ENCODE measurements at places on chromosomes 2 and 18.

- no peak for DNase-seq
Measured at GRCh38 chr2:186543561-186544131, 46.2 kb upstream of the ITGAV start.

DNA sequence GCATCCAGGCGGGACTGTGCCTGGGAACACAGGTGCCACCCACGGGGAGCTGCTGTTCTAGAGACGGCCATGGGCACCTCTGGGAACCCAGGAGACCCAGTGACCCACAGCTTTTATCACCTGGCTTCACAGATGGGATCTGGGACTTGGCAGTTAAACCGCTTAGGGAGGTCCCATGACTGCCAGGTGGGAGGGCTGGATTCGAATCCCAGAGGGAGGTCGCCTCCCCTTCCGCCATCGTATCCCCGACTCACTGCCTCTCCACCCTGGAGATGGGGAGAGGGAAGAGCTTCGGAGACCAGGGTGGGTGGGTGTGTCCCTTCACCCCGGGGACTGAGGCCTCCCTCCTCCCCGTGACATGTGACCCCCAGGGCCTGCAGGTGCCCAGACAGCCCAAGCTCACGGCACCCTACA, 169.4 kb downstream of the RTP5 start:
- no peak for DNase-seq

- no peak for DNase-seq
Measured at GRCh38 chr2:68250196-68250595, 2.1 kb downstream of the PPP3R1 start.

DNA sequence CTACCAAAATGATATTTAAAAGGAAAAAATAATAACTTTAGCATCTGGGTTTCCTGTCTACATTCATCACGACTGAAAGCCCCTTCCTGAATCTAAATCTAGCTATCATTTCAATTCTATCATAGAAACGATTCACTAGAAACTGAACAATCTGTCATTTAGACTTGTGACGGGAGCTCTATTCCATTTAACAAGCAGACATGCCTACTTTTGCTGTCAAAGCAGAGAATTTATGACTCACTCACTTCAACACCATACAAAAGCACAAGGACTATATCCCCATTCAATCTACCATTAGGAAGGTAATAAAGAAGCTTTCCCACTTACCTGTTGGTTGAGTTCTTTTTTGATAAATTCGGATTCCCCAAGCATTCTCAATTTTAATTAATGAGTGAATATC, 1072.3 kb downstream of the LRP1B start:
- DNase-seq: no peak

- DNase-seq: no peak
Measured at GRCh38 chr2:120677221-120677620, 58.4 kb upstream of the GLI2 start.

GRCh38 chr18:71398531-71398930, 1109.7 kb downstream of the SOCS6 start:
- no peak for DNase-seq

DNA sequence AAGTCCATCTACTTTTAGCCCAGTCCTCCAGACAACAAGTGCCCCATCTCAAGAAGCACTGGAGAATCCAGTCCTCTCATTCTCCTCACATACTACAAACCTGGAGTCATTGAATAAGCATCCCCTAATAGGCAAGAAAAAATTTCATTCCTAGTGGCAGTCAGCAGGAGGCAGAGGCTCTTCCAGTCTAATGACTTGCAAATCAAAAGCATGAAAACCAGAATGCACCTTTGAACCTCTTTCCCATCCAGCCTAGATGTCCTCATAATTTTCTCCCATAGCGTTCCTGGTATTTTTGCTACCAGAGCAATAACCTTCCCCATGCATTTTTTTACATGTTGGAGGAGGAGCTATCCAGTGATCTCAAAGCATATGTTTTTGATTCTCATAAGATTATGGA, 252.6 kb downstream of the TTC32 start:
- no peak for DNase-seq

- no peak for DNase-seq
Measured at GRCh38 chr2:65292106-65292400, 64.4 kb downstream of the ACTR2 start.

DNA sequence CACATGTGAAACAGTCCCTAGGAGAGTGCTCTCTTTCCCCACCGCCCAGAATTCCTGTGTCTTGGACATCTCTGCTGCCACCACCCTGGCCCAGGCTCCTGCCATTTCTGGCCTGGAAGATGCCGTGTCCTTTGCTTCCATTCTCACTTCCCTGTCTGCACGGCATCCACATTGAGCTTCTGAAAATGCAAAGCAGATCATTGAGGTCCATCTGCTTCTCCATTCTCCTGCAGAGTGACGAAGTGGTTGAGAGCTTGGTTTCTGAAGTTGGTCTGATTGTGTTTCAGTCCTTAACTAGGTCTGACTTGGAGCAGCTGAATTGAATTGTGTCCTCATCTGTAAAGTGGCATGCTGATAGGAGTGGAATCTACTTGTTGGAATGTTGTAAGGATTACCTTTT, 98.7 kb upstream of the MGAT5 start:
- DNase-seq: no peak

DNA sequence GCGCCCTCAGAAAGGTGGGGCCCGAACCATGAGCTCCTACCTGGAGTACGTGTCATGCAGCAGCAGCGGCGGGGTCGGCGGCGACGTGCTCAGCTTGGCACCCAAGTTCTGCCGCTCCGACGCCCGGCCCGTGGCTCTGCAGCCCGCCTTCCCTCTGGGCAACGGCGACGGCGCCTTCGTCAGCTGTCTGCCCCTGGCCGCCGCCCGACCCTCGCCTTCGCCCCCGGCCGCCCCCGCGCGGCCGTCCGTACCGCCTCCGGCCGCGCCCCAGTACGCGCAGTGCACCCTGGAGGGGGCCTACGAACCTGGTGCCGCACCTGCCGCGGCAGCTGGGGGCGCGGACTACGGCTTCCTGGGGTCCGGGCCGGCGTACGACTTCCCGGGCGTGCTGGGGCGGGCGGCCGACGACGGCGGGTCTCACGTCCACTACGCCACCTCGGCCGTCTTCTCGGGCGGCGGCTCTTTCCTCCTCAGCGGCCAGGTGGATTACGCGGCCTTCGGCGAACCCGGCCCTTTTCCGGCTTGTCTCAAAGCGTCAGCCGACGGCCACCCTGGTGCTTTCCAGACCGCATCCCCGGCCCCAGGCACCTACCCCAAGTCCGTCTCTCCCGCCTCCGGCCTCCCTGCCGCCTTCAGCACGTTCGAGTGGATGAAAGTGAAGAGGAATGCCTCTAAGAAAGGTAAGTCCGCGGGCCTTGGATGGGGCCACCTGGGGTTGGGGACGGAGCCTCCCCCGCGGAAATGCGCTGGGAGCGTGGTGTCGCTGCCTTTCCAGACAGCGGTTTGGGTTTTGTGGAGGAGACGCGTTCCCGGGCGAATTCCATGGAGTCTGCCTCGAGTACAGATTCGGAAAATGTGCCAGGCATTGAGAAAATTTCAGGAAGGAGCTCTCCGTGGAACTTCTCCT, 559 bp downstream of the HOXD1 start:
- no peak for DNase-seq

DNA sequence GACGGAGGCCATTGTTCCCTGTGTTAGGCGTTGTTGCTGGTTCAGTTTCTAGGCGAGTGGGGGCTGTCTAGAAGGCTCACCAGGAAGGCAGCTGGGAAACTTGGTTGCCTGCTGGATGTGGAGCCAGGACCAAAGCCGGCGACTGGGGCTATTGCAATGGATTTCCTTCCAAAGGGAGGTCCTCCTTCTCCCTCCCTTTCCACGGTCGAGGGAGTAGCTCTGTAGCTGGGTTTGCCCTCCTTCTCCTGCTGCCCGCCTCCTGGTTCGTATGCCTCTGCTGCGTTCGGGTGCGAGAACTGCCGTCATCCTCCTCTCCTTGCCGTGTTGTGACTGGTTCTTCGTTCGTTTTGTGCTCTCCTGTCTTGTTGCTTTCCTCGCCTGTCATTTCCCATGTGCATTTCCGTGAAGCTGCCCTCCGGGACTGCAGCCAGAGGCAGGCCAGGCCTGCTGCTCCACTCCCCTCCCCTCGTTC, 203.4 kb downstream of the NEDD4L start:
- DNase-seq: no peak

DNA sequence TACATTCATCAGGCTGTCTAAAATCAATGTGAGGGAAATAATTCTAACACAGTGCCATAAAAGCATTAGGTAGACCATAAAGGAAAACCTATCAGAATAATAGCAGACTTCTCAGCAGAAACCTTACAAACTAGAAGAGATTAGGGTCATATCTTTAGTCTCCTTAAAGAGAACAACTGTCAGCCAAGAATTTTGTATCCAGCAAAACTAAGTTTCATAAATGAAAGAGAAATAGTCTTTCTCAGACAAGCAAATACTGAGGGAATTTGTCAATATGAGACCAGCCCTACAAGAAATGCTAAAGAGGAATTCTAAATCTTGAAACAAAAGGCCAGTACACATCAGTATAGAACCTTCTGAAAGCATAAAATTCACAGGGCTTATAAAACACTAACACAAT, 482.0 kb downstream of the SATB2 start:
- no peak for DNase-seq

DNA sequence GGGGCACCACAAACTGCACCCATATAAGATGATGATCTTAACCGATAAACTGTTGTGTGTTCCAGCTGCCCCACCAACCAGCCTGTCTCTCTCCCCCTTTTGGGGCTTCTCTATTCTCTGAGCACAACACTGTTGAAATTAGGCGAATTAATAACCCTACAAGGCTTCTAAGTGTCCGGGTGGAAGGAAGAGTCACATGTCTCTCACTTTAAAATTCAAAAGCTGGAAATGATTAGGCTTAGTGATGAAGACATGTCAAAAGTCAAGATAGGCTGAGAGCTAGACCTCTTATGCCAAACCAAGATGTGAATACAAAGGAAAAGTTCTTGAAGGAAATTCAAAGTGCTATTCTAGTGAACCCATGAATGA, 782.1 kb downstream of the MBD2 start:
- DNase-seq: no peak

DNA sequence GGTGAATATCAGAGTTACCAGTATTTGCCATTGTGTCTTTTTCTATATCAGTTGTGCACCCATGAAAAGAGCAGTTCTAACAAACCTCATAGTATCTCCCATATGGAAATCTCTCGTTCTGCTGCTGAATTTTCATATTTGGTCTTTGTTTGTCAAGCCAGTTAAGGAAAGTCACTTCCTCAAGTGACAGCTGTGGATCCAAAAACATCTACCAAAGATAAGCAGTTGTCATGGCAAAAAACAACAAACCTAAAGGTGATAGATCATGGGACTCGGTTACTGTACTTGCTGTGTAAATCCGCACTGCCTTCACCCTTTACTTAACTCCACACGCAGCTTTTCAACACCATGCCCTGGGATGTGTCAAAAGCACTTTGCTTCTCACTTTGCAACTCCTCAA, 17.3 kb downstream of the BMP10 start:
- no peak for DNase-seq

DNA sequence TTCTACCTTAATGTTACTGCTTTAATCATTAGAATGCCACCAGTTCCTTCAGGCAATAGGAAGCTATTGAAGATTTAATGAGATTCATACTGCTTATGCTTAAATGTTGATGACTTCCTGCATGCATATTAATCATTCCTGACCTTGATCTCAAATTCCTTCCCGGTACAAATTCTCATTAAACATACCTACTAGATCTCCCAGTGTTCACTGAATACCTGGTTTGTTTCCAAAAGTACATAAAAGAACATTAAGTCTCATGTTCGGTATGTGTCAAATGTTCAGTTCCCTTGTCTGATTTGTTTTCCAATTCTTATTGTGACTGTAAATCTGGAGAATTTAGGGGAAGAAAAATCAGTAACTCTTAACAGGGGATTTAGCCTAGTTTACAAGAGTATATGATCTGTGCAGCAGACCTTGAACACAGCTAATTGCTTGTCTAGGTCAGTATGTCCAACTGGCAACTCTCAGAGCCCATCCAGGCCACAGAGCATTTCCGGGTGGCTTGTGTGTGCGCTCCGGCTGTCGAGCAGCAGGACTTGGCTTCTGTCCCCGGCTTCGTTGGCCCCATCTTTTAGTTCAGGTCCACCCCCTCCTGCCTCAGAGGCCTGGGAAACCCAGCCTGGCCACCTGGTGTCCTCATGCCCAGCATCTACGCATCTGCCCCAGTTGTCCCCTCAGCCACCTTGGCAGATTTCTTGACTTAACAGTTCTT, 13.1 kb downstream of the METAP1D start:
- no peak for DNase-seq

DNA sequence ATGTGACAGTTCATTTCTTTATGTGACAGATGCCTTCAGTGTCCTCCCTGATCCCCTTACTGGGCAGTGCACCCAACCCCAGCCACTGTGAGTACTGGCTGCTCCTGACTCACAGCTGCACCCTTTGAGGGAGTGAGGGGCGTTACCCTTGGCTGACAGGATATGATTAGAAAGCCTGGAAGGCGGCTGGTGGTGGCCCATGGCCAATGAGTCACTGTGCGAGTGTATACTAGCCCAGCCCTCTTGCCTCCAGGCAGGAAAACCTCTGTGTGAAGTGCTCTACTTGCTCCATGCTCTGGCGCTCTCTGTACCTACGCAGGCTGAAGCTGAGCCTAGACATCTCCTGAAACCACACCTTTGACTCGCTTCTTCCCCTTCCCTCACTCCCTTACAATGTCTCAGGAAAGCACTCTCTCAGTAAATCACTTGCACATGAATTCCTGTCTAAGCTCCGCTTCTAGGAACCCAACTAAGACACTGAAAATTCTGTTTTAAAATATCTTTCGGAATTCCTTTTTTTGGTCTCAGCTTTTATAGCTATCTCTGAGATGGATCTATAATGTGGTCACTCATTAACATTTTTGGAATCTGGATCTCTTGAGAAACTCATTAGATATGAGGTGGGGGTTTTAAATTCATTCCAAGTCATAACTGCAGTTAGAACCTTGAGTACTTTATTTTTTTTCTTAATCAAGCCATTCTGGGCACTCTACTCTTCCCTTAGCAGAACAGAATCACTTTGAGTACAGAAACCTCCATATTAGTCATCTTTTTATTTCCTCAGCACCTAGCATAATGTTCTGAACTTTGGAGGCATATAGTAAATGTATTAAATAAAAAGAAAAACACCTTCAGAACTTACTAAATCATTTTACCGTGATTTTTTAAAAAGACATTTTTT, 25.3 kb upstream of the STAM2 start:
- no peak for DNase-seq
